Smooth muscle cell of the coronary artery (primary cell): ENCODE measurements at places on chromosomes 1 and 21. TPM values are rescaled to one million over a fixed set of nuclear protein-coding genes. Genes with fewer than 3 reads are reported as not detected.

CSMD2 gene
- 2.6 and 3.7 TPM in 2 replicates for total RNA-seq

CDA gene
- total RNA-seq: 0.38 TPM in 1 of 2 replicates, not detected in the other

OR14K1 gene
- not detected in 2 replicates for total RNA-seq

RFX5 gene
- total RNA-seq: 26.3 and 28.9 TPM in 2 replicates

LYPD8 gene
- total RNA-seq: 0.30 and 0.35 TPM in 2 replicates

HRNR gene
- not detected in 2 replicates for total RNA-seq

SAMD13 gene
- 0.12 and 0.83 TPM in 2 replicates for total RNA-seq

KRTAP13-2 gene
- total RNA-seq: not detected in 2 replicates

ADGRB2 gene
- total RNA-seq: 6.2 and 7.7 TPM in 2 replicates

CDC42BPA gene
- 28.3 and 30.9 TPM in 2 replicates for total RNA-seq

CCDC27 gene
- total RNA-seq: not detected in 2 replicates

FMN2 gene
- 10.6 and 29.3 TPM in 2 replicates for total RNA-seq

NTNG1 gene
- 0.08 and 17.3 TPM in 2 replicates for total RNA-seq
